Cortex of kidney (tissue), 1 donor: ENCODE measurements at places on chromosomes 1 and 21.

DNA sequence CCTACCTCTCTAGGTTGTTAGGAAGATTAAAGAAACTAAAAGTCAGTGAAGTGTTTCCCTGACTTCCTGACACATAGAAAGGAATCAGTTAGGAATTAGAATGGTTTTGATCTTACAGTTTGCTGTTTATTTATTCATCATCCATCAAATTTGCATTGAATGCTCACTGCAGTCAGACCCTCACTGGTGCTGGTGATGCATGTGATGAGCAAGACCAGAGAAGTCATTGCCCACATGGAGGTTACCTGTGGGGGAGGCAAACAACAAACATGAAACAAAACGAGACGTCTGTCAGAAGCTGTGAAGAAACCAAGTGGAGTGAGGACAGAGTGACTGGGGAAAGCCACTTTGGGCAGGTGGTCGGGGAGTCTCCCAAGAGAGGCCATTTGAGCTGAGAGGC is 6.4 kb downstream of the CTPS1 start:
- DNase-seq, result no peak

DNA sequence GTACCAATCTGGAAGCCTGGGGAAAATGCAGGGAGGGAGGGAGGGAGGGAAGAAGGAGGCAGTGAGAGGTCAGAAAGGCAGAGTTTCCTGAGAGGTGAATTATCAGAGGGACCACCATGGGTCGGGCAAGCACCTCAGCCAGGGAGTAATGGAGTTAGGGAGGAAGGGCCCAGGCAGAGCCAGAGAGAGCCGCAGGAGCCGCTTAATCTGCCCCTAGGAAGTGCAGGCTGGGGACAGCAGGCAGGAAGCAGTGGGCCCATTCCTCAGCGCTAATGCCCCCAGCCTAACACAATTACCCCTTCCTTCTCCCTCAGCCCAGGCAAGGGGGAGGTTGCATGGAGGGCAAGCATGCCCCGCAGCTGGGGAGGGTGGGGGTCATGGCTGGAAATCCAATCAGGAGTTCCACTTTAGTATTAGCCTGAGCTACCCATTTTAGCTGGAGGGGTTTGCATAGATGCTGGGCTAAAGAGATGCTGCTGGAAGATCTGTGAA is 109.0 kb downstream of the TMEM53 start:
- DNase-seq, result no peak

GRCh38 chr1:10834770-10835412 is 38.4 kb upstream of the CASZ1 start:
- no peak for DNase-seq

DNA sequence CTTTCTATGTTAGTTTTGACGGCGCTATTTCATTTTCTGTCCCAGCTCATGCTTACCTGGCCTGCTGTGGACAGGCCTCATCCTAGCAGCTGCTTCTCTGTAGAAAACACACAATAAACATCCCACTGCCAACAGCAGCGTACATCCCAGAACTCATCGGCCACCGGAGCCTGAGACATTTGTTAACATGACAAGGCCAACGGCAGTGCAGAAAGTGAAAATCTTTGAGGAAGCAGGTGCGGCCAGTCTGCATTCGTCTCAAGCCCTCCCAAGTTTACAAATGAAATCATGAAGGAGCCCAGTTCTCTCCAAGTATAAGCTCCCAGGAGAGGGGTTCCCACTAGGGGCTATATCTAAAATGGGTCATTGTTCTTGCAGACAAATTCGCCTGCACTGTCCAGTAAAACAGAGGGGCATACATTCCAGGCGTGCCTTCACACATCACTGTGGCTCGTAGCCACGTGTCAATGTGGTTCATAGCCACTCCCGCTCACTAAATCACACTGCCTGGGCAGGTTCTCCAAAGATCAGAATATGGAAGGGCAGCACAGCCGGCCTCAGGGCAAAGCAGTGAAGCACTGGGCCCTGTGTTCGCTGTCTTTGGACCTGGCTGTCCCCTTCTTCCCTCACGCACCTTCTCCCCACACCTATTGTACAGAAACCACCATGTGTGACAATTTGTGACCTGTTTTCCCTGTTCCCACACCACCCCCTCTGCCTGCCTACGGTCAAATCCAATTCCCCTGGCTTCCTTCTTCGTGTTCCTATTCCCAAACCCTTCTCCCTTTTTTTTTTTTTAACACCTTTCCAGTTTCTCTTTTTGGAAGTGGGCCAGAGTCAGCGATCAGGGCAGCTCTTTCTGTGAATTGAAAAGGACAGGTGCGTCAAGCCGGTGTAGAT is 27.0 kb upstream of the ABCG1 start:
- DNase-seq, result no peak

DNA sequence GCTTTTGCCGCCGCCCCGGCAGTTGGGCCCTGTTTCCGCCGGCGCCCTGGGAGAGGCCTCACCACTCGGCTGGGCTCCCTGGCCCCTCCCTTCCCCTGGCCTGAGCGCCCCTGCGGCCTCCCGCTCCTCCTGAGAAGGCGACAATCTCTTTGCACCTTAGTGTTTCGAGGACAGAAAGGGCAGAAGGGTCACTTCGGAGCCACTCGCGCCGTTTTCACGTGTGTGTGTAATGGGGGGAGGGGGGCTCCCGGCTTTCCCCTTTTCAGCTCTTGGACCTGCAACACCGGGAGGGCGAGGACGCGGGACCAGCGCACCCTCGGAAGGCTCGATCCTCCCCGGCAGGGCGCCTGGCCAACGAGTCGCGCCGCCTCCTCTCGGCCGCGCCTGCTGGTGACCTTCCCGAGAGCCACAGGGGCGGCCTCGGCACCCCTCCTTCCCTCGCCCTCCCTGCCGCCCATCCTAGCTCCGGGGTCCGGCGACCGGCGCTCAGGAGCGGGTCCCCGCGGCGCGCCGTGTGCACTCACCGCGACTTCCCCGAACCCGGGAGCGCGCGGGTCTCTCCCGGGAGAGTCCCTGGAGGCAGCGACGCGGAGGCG is 432 bp upstream of the SIM2 start:
- no peak for DNase-seq

DNA sequence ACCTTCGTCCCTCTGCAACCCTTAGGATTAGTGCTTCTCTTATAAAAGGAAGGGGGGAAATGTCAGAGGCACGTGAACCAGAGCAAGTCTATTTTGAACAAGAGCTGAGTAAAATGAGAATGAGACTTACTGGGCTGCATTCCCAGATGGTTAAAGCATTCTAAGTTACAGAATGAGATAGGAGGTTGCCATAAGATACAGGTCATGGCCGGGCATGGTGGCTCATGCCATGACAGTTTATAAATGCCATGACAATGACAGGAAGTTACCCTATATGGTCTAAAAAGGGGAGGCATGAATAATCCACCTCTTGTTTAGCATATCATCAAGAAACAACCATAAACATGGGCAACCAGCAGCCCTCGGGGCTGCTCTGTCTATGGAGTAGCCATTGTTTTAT is 2.5 kb upstream of the AQP10 start:
- no peak for DNase-seq

GRCh38 chr1:77783141-77783540 is 3.7 kb downstream of the MIGA1 start:
- no peak for DNase-seq

DNA sequence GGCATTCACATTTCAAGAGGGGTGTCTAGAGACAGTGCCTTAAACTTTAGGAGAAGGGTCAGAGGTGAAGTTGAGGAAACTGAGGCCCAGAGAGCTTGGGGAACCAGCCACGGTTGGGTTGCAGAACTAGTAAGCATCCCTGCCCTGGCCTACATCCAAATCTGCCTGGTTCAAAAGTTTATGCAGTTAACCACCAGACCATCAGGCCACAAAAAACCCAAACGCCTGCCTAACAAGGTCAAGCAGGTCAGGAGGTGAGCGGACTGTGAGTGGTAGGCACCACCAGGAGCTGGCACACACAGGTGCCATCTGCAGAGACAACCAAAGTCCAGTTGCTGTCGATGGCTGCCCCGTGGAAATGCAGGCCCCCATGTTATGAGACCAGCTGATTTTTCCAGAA is 51.2 kb downstream of the FBXO2 start:
- no peak for DNase-seq

DNA sequence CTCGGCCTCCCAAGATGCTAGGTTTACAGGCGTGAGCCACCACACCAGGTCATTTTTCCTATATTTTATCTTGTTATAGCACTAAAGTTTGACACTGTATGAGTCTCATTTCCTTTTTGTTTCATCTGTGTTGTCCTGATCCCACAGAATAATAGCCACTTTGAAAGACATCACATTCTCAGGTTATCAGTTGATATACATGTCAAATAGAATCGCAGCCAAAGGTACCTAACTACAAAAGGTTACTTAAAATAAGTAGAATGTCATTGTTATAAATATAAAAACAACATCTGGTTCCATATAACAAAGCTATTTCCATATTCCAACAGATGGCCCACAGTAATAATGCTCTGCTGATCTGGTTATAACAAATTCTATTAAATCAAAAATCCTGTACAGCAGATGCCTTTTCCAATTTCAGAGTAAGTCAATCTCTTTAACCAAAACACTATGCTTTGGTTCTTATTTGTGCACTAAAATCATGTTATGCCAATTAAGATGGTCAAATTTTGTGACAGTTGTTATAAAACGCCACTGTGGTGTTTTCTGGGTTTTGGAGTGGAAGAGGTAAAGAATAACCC is 6.0 kb downstream of the FOXJ3 start:
- DNase-seq, result no peak

DNA sequence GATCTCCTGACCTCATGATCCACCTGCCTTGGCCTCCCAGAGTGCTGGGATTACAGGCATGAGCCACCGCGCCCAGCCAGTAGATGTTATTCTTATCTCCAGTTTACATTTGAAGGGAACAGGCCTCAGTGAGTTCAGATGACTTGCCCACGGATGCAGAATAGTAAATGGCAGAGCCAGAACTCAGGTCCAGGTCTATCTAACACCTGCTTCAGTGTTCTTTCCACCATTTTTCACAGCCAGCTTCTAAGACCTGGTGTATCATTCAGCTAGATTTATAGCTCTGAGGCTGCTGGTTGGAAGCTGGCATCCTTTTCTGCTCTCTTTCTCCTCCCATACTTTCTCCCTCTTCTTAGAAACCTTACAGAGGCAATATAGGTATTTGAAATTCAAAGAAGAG is 10.8 kb downstream of the FABP3 start:
- no peak for DNase-seq

- DNase-seq, result no peak
These were observed 48.1 kb upstream of the ANGPTL1 start for GRCh38 chr1:178918955-178919354.

GRCh38 chr1:40842207-40842606 is 20.0 kb downstream of the CITED4 start:
- DNase-seq, result no peak

GRCh38 chr1:20578721-20579395 is 10.0 kb upstream of the CDA start:
- DNase-seq, result no peak

- no peak for DNase-seq
These were observed 28.4 kb downstream of the EGLN1 start for GRCh38 chr1:231393668-231394067.

- DNase-seq, result no peak
These were observed 127.7 kb downstream of the SPATA46 start for GRCh38 chr1:162248854-162249535.

- DNase-seq, result no peak
These were observed 898.6 kb downstream of the AMY1C start for GRCh38 chr1:104648269-104648691.

DNA sequence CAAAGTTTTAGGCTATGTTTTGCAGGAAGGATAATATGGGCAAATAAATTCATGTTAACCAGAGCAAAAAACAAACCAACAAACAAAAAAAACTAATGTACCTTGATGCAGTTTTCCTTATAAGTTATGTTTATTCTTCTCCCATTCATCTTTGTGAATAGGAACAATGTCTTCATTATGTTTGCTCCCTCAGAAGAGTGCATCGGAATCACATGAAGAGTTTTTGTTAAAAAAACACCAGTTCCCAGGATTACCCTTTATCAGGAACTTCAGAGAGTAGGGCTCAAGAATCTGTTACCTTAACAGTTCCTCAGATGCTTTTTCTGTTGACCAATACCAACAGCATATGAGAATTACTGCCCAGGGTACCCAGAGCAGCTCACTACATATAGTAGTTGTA is 14.6 kb upstream of the PRRC2C start:
- no peak for DNase-seq

GRCh38 chr1:246280551-246280950 is 226.5 kb downstream of the SMYD3 start:
- DNase-seq, result no peak

DNA sequence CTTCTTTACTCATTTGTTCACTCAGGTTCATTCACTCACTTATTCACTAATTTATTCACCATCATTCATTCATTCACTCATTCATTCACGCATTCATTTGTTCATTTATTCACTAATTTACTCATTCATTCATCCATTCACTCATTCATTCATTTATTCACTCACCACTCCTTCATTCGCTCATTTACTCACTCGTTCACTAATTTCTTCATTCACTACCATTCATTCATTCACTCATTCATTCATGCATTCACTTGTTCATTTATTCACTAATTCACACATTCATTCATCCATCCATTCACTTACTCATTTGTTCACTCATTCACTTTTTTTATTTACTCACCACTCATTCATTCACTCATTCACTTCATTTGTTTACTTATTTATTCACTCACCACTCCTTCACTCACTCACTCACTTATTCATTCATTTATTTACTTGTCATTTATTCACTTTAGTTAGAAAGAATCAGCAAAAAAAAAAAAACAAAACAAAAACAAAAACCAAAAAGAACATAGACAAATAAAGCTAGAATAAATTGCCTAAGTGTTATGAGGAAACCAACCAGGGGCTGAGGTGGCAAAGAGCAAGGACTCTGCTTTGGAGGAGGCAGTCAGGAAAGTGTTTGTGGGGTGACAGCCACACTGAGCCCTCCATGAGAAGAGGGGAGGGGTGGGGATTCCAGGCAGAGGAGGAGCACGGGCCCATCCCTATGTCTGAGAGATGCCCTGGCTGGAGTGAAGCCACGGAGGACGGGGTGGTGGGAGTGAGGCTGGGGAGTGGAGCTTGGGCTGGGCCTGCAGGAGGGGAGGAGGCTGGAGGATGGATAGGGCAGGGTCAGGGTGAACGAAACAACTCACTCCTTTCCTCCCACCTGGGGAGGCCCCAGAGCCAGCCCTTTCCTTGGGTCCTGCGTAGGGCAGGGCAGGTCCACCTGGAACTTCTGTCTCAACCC is 129.2 kb upstream of the WNT4 start:
- no peak for DNase-seq

GRCh38 chr1:67545364-67545763 is 115.2 kb upstream of the SERBP1 start:
- DNase-seq, result no peak

- no peak for DNase-seq
These were observed 47.0 kb downstream of the CYP2J2 start for GRCh38 chr1:59879574-59879973.

- no peak for DNase-seq
These were observed 6.3 kb upstream of the TTLL10 start for GRCh38 chr1:1167398-1167821.

DNA sequence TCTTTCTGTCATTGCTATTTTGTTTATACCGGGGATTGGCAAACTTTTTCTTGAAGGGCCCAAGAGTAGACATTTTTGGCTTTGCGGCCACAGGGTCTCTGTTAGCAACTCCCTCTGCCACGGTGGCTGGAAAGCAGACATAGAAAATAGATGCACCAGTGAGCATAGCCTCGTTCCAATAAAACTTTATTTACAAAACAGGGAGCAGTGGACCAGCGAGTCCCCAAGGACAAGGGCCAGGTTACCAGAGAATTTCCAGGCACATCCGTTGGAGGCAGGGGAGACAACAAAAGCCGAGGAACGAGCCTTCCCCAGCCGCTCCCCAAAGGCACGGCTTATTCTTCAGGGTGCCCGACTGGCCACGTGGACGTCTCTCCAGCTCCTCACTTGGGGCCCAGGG is 26.5 kb downstream of the FAAP20 start:
- DNase-seq, result no peak

- no peak for DNase-seq
These were observed 139.6 kb downstream of the S1PR1 start for GRCh38 chr1:101376121-101377083.

GRCh38 chr21:41883582-41883981 is 4.4 kb upstream of the PRDM15 start:
- DNase-seq, result no peak
